NCI-H2171 treated with DMSO at 0.1 percent for 48 hours (cell line): ENCODE measurements at places on chromosomes 6 and 20.

DNA sequence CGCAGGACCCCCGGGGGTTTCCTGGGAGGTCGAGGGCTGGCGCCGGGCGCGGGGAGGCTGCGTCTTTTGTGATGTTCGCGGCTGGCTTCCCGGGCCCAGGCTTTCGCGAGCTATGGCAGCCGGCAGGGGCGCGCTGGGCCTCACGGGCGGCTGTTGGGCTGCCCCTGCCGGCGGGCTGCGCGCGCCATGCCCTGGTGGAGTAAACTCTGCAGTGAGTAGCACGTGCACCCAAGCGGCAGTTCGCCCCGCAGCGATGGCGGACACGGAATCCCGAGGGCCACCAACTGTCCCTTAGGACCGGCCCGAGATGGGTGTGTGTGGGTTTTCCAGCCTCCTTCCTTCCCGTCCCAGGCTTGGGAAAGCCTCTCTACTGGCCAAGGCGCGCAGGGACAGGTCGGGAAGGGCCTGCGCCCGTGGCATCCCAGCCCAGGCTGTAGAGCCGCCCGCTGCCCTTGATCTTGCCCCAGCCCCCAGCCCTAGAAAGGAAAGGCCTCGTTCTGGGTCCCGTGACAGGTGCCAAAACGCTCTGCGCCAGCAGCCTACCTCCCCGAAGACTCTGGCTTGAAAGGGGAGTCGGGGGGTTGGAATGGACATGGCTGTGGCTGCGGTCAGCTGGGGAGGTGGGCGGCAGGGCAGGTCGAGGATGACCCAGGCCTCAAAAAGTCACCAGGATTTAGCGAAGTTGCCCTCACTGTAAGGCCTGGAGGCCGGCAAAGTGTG is 49.7 kb downstream of the ZBTB2 start:
- no peak for DNase-seq

DNA sequence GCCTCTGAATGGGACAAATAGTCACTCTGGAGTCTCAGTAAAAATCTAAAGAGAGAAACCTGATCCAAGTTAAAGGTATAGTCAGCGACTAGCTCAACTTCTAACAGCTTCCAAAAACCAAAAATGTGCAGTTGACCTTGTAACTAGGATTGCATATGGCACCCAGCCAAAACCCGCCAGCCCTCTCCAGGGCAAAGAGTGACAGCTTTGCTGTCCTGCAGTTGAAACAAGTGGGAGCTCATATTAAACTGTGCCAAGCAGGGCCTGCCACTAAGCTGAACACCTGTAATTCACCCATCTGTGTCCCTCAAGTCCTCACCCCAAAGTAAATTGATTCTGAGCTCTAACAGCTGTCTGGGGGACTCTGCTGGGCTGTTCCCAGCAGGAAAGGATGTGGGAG is 695.3 kb downstream of the MAFB start:
- DNase-seq: peak; percentile 100

DNA sequence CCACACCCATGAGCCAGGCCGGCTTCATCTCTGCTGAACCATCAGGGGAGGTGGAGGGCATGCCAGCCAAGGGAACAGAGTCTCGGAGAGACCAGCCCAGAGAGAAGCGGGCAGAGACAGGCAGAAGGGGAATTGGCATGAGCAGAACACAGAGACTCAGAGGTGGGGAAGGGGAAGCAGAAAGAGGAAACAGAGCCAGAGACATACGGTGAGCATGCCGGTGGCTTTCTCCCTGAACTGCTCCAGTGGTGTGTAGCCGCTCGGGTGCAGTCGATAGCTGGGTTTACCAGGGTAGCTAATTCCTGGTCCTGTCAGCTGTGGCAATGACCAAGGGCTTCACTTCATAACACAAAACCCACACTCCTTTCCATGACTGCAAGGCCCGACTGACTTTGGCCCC is 83.6 kb upstream of the CCDC167 start:
- no peak for DNase-seq

- DNase-seq: no peak
Measured at GRCh38 chr6:40535819-40536380, 51.3 kb downstream of the LRFN2 start.

- DNase-seq: no peak
Measured at GRCh38 chr6:2876210-2877056, 26.7 kb downstream of the SERPINB9 start.

- DNase-seq: no peak
Measured at GRCh38 chr20:23090147-23090546, 4.0 kb upstream of the CD93 start.

- no peak for DNase-seq
Measured at GRCh38 chr6:87059943-87060342, 35.0 kb downstream of the CGA start.

DNA sequence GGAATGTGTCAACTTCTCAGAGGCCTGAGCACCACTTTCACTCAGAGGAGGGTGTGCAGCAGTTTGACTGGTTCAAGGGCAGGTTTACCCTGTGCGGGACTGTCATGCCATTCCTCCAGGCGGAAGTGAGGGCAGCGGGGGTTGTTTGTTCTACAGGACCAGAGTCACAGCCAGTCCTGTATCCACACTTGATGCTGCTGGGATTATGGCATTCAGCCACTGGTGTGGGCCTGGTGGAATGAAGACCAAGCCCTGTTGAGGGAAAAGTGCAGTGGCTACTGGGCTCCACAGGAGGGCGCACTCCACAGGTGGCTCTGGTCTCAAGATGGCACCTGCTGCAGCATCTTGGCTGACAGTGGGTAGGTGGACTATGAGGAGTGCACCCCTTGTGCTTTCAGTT is 14.8 kb downstream of the SEMG2 start:
- no peak for DNase-seq

DNA sequence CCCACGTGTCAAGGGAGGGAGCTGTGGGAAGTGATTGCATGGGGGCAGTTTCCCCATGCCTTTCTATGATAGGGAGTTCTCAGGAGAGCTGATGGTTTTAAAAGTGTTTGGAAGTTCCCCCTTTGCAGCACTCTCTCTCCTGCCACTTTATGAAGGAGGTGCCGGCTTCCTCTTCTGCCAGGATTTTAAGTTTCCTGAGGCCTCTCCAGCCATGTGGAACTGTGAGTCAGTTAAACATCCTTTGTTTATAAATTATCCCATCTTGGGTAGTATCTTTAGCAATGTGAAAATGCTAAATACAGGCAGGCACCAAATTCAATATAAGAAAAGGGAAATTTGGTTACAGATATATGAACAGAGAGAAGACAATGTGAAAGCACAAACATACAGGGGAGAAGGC is 96.4 kb upstream of the EPHA7 start:
- DNase-seq: no peak

- DNase-seq: no peak
Measured at GRCh38 chr20:60573003-60573680, 614.9 kb downstream of the CDH26 start.

DNA sequence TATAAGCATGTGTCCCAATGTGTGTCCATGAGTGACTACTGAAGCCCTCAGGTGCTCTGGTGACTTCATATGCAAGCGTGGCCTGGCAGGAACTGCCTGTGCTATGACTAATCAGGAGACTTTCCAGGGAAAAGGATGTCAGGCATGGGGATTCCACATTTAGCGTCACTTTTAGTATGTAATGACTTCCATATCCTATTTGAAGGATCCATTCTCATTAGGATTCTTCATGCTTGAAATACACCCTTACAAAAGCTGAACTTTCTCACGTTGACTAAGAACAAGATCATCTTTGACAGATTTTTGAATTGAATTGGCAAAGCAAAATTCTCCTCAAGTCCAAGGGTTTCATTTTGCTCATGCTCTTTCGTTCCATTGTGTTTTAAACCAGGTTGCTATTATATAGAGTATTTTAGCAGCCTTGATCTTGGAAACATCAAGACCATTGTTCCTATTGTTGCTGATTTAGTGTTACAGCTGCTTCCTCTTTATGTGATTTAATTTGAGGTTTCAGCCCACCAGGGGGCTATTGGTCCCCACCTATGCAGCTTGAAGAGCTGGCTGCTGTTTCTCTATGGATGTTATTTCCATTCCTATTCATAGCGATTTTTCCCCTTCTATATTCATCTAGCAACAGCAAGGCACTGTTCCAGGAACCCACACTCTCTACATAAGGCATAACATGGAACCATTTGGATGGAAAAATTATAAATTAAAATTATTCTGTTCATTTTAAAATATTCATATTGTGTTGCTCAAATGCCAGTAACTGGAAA is 418.6 kb downstream of the CDKAL1 start:
- no peak for DNase-seq

DNA sequence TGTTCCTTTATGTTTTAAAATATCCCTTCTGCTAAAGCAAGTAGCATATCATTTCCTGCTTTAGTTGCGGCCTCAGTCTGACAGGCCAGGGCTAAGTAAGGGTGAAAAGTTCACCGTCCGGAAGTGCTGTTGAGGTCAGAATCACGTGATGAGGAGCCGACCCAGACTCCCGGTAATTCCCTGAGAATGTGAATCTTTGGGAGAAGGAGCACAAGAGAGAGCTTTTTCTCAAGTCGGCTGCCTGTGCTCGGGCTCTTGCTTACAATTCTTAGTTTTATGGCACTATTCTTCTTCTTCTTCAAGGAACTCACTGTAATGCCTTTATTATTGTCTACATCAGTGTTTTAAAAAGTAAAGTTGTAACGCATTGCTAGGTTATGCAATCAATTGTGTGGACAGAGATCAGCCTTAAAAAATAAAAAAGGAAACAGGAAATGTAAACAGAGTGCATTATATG is 309.3 kb downstream of the PRL start:
- no peak for DNase-seq

DNA sequence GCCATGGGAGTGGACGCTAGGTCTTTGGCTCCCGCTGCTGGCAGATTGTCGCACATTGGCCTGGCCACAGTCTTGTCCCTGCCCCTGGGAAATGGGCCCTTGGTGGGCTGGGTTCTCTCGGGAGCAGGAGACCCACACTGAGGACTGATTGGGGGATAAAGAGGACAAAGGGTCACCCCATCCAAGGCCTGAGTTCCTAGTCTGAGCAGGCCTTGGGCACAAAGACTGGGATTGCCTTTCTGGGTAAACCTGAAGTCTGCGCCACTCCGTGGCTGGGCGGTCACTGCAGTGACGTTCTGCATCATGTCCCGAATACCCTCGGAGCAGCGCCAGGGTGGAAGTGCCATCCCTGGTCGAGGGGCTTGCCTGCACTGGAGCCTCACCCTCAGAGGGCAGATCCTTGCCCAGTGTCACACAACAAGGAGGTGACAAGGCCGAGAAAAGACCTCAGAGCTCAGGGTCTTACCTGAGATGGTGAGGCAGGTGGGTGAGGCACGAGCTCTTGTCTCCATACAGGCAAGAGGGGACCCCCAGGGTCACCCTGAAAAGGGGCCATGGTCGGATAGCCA is 36.1 kb upstream of the ZBP1 start:
- DNase-seq: no peak

GRCh38 chr20:46282669-46283068 is 25.6 kb downstream of the CDH22 start:
- no peak for DNase-seq

- no peak for DNase-seq
Measured at GRCh38 chr20:39716796-39717341, 754.7 kb downstream of the DHX35 start.

- no peak for DNase-seq
Measured at GRCh38 chr6:84332139-84333034, 104.9 kb upstream of the CEP162 start.

DNA sequence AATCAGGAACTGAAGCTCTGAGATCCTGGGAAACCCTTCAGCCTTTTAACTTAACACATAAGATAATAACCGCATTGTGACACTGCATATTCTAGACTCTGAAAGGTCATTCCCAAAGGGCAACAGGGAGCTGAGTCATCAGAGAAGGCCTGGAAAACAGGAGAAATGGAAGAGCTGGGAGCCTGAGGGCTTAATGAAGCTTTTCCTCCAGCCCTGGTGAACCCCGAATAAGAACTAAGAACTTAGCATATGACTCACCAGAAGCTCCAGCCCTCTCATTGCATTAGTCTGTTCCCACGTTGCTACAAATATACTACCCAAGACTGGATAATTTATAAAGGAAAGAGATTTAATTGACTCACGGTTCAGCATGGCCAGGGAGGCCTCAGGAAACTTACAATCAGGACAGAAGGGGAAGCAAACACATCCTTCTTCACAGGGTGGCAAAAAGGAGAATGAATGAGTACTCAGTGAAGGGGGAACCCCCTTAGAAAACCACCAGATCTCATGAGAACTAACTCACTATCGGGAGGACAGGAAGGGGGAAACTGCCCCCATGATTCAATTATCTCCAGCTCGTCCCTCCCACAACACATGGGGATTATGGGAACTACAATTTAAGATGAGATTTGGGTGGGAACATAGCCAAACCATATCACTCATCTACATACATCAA is 648.5 kb downstream of the TFAP2A start:
- DNase-seq: no peak

GRCh38 chr6:7846966-7847818 is 63.4 kb downstream of the TXNDC5 start:
- DNase-seq: no peak

- no peak for DNase-seq
Measured at GRCh38 chr20:40192081-40192480, 497.0 kb downstream of the MAFB start.

GRCh38 chr6:144017166-144018094 is 9.4 kb upstream of the PLAGL1 start:
- DNase-seq: no peak

- DNase-seq: no peak
Measured at GRCh38 chr6:45892696-45893245, 122.9 kb downstream of the CLIC5 start.

DNA sequence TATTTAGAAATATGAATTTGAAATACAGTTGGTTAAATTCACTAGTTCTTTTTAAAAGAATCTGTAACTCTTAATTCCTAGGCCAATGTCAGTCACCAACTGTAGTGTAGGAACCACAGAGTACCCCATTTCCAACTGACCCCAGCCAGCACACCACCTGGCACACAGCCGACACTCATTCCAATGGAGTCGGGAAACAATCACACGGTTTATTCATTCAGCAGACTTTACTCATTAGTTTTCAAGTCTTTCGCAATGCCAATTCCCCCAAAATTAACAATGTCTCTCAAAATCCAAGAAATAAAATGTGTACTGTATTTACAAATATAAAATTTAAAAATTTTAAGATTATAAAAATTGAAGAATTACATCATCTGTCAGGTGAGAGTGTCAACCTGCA is 13.5 kb downstream of the ARG1 start:
- DNase-seq: no peak

DNA sequence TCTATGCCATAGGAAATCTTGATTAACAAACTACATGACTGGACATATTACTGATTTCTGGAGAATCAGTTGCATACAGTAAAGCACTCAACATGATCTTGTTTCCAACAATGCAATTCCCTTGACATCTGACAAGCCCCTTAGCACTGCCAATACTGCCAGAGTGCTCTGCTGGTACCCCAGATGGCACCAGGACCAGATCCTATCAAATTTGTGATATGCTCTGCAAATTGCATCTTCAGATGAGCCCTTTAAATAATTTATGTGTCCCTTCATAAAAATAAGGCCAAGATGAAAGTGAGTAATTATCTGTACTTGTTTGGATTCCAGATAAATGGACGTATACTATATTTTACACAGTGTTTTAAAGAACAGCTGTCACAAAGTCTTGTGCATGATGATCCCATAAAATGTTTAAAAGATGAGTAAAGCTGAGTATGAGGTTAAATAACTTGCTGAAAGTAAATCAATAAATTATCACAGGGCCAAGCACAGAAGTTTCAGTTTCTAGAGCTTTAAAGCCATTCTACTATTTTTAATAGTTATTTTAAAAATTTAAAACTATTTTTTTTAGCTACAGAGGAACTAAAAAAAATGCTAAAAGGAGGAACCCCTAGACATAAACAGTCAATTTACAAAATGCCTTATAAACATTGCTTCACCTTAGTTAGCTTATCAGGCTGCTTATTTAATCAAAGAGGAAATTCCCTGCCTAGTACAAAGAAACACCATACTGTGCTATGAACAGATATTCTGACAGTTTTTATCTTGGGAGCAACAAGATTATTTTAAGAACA is 42.1 kb downstream of the NUDT3 start:
- peak; percentile 91 for DNase-seq
